ENCODE measurements at places on chromosomes 5 and 9. TPM values are rescaled to one million over a fixed set of nuclear protein-coding genes. Genes with fewer than 3 reads are reported as not detected.

- H3K4me3 ChIP-seq: no peak overlapping the region
- H3K27me3 ChIP-seq: peaks cover 54% of the 10 kb centered on the region
- no peaks in the 10 kb centered on the region for H3K36me3 ChIP-seq
- H3K27ac ChIP-seq: no peak overlapping the region
These were observed 2.5 kb upstream of the ADRB2 start for GRCh38 chr5:148823871-148824270.

Gene PLK2
- total RNA-seq: 37.4 TPM

DNA sequence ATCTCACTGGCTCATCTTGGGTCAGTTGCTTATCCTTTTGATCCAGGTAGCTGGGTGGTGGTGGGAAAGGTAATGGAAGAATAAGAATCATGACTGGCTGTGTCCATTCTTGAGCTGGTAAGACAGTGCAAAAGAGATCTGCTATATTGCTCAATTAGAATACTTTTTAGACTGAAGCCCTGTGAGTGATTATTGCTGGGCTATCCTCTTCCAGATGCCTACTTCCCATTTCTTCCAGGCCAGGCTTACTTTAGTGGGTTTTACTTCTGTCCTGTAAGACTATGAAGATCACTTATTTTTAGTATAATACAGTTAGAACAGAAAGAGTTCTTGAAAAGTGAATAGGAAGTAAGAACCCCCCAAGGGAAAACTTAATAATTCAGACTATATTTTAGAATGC lies 7.2 kb downstream of the MARCHF6 start:
- H3K27me3 ChIP-seq: no peaks in the 10 kb centered on the region
- H3K36me3 ChIP-seq: peaks cover 9% of the 10 kb centered on the region
- no peak overlapping the region for H3K4me3 ChIP-seq
- no peak for DNase-seq
- H3K4me1 ChIP-seq: peaks cover 49% of the 10 kb centered on the region

GRCh38 chr5:38940230-38940858 lies 94.5 kb downstream of the OSMR start:
- H3K4me3 ChIP-seq: no peak overlapping the region
- H3K27ac ChIP-seq: no peak overlapping the region
- no peaks in the 10 kb centered on the region for H3K4me1 ChIP-seq
- no peaks in the 10 kb centered on the region for H3K27me3 ChIP-seq
- H3K36me3 ChIP-seq: peaks cover 17% of the 10 kb centered on the region
- DNase-seq: no peak

Gene ZFP62
- 28.4 TPM for total RNA-seq

DNA sequence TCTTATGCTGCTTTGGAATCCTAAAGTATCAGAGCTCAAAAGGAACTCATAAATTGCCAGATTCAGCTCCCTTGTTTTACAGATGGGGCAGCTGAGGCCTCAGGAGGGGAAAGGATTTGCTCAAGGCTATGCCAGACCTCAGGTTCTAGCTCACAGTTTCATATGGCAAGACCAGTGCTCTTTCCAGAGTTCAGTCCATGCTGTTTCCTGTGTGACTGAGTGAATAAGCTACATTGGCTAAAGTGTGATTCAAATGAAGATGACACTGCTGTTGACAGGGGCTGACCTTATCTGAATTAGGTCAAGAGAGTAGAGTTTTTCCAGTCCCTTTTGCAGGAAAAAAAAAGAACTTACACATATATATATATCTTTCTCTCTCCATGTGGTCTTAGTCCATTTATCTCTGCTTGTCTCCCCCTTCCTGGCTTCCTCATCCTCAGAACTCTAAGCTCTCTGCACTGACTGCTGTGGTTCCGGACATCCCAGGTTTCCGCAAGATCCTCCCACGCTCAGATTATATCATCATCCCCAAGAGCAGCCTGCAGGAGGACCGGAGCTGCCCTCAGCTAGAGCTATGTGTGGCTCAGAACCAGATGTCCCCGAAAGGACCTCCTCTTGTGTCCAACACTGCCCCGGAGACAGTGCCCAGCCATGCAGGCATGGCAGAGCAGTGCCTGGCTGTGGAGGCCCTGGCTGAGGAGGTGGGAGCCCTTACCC lies 9.3 kb downstream of the HMGXB3 start:
- H3K27ac ChIP-seq: no peak overlapping the region
- H3K36me3 ChIP-seq: peaks cover 70% of the 10 kb centered on the region
- H3K4me3 ChIP-seq: no peak overlapping the region
- H3K4me1 ChIP-seq: peaks cover 36% of the 10 kb centered on the region
- no peak for DNase-seq
- H3K27me3 ChIP-seq: no peaks in the 10 kb centered on the region

DNA sequence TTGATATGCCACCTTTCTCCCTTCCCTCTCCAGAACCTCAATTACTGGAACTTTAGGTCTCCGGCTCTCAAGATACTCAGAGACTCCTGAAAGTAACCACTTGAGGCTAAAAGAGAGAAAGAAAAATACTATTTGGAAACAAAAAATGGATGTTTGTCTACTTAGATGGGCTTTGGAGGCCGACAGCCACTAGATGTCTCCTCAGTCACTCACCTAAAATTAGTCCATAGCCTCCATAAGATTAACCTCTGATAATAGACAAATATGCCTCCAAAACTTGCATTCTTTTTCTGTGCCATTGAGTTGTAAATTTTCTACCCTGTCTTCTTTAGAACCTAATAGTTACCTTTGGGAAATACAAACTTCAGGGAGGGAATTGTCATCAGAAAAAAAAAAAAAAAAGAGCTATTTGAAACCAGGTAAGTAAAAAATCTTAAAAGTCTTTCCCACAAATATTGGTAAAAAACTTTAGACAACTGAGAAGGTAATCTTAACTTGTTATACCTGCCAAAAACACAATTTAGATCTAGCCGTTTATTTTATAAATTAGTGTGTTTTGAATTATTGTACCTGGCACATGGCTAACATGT lies 11.2 kb upstream of the PCDH1 start:
- DNase-seq: no peak
- H3K27ac ChIP-seq: no peak overlapping the region
- H3K36me3 ChIP-seq: no peaks in the 10 kb centered on the region
- H3K4me1 ChIP-seq: no peaks in the 10 kb centered on the region
- H3K4me3 ChIP-seq: no peak overlapping the region

GRCh38 chr5:25754895-25755294 lies 1110.1 kb upstream of the CDH10 start:
- H3K36me3 ChIP-seq: no peaks in the 10 kb centered on the region
- no peaks in the 10 kb centered on the region for H3K27me3 ChIP-seq
- no peaks in the 10 kb centered on the region for H3K4me1 ChIP-seq
- H3K4me3 ChIP-seq: no peak overlapping the region
- DNase-seq: no peak

GRCh38 chr9:27384262-27385014 lies 87.5 kb upstream of the EQTN start:
- no peaks in the 10 kb centered on the region for H3K36me3 ChIP-seq
- no peak overlapping the region for H3K4me3 ChIP-seq
- H3K27ac ChIP-seq: no peak overlapping the region
- H3K27me3 ChIP-seq: peaks cover 18% of the 10 kb centered on the region
- DNase-seq: no peak
- peaks cover 13% of the 10 kb centered on the region for H3K4me1 ChIP-seq

Gene HAVCR2
- 128 TPM for total RNA-seq

- no peak for DNase-seq
- H3K27ac ChIP-seq: no peak overlapping the region
- H3K36me3 ChIP-seq: no peaks in the 10 kb centered on the region
- peaks cover 13% of the 10 kb centered on the region for H3K27me3 ChIP-seq
These were observed 56.8 kb downstream of the DRD1 start for GRCh38 chr5:175387144-175387543.

DNA sequence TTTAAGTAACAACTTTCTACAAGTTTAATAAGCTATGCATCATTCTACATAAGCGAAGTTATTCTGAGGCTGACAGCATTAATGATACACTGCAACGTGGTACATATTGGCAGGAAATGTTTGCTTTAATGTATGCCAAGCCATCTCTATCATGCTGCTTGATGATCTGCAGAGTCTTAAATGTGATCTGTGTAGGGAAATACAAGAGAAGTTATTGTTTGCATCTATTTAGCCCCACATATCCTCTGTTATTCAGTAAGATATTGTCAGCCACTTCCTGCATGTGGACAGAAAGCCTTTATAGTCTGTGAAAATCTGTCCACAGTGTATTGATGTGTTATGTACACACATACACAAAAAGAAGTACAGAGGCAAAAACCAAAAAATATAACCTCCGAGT lies 193.1 kb upstream of the FREM1 start:
- H3K4me3 ChIP-seq: no peak overlapping the region
- peaks cover 23% of the 10 kb centered on the region for H3K27me3 ChIP-seq
- no peak overlapping the region for H3K27ac ChIP-seq
- no peaks in the 10 kb centered on the region for H3K4me1 ChIP-seq

DNA sequence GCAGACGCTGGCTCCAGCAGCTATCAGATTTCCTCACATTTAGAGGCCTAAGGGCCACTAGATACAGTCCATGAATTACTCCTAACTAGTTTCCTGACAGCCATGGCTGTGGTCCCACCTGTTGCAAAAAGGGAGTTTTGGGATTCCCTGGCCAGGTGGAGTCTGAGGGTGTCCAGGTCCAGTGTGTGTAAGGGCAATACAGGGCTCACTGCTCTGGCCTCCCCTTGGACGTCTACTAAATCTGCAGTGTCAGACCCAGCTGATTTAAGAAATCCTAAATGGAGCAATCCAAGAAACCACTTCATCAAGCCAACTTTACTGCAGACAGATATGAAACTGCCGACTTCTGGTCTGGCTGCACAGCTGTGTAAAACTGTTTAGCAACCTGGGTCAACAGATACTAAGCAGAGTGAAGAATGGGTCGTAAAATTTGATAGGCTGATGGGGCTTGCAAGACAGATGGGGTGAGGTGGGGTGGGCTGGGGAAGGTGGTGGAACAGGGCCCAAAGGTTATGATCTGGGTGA lies 116.4 kb downstream of the GADD45G start:
- no peak for DNase-seq
- no peak overlapping the region for H3K4me3 ChIP-seq
- H3K4me1 ChIP-seq: peaks cover 43% of the 10 kb centered on the region
- H3K27me3 ChIP-seq: no peaks in the 10 kb centered on the region

- H3K4me3 ChIP-seq: no peak overlapping the region
- H3K27me3 ChIP-seq: peaks cover 34% of the 10 kb centered on the region
- H3K36me3 ChIP-seq: no peaks in the 10 kb centered on the region
- no peak for DNase-seq
- H3K27ac ChIP-seq: no peak overlapping the region
- no peaks in the 10 kb centered on the region for H3K4me1 ChIP-seq
These were observed 25.0 kb upstream of the PALM2AKAP2 start for GRCh38 chr9:109755040-109755439.

Gene PCDHA10
- not detected for total RNA-seq

DNA sequence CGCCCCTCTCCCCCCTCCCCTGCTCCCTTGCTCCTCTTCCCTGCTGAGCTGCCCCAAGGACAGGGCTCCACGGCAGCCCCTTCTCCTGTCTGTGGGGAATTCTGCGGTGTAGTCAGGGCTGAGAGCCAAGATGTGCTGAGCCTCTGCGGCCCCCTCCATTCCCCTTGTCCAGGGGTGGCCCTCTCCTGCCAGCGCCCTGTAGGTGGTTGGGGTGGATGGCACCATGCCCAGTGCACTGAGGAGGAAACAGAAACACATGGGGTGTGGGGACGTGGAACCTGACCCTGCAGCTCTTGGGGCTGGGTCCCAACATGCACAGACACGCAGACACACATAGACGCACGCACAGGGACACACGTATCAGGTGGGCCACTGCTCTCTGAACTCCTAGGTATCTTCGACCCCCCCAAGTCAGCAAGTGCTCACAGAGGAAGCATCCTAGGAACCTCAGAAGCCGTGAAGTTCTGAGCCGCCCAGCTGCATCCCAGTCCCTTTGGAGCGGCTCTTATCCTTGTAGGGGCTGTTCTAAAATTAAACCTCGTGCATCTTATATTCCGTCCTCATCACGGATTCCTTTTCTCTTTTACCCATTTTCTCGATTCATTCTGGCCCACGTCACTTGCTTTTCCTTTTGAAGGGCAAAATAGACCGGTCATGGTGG lies 64.8 kb downstream of the HMCN2 start:
- H3K4me1 ChIP-seq: no peaks in the 10 kb centered on the region
- H3K27ac ChIP-seq: no peak overlapping the region
- H3K27me3 ChIP-seq: peaks cover 15% of the 10 kb centered on the region
- no peak for DNase-seq

Gene LOX
- total RNA-seq: not detected

DNA sequence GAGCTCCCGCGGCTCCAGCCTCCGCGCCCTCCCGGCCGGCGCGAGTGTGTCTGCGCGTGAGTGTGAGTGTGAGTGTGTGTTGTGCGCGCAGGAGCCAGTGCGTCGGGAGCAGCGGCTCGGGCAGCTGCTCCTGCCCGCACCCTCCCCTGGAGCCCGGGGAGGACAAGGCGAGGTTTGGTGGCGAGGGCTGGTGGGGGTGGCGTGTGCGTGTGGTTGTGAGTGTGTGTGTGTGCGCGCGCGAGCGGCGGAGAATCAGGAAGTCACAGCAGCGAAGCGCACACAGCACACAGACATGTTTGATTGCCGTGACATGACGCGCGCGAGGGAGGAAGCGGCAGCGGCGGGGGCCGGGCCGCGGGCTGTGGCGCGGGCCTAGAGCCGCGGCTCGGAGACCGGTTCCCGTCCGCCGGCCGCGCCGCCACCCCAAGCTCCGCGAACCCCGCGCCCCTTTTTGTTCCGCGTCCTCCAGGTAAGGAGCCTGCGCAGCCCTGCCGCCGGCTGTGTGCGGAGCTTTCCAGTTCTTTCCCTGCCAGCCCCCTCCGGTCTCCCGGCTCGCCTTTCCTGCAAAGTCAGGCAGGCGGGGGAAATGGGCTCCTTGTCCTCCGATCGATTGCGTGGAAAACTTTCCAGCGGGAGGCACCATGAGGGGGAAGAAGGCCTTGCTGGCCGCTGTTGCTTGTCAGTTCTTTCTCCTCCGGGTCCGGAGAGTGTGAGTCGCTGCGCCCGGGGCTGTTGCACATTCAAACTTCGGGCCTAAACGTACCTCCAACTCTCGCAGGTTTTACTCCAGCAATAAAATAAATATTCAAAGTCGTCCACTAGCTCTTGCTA lies 2.4 kb downstream of the SMARCA2 start:
- H3K27me3 ChIP-seq: no peaks in the 10 kb centered on the region
- peaks cover 3% of the 10 kb centered on the region for H3K36me3 ChIP-seq
- peaks cover 64% of the 10 kb centered on the region for H3K4me1 ChIP-seq
- H3K4me3 ChIP-seq: peak overlapping the region; percentile 99

GRCh38 chr9:26833792-26834191 lies 58.8 kb downstream of the CAAP1 start:
- H3K27ac ChIP-seq: no peak overlapping the region
- DNase-seq: no peak
- H3K4me3 ChIP-seq: no peak overlapping the region
- H3K36me3 ChIP-seq: peaks cover 9% of the 10 kb centered on the region
- no peaks in the 10 kb centered on the region for H3K27me3 ChIP-seq

GRCh38 chr5:171582849-171583248 lies 163.4 kb downstream of the FGF18 start:
- DNase-seq: no peak
- H3K27me3 ChIP-seq: no peaks in the 10 kb centered on the region
- H3K36me3 ChIP-seq: no peaks in the 10 kb centered on the region
- no peak overlapping the region for H3K27ac ChIP-seq
- H3K4me3 ChIP-seq: no peak overlapping the region

Measured in activated T-helper 1 cell treated with anti-CD3 and anti-CD28 coated beads, Interleukin-12 subunit alpha, Interleukin-12 subunit beta, Interleukin-2, Interleukin-4 antibody, amounts not matched to agents 30 ng/mL and 10 ng/mL and 1 ng/mL, durations not matched to agents 14 hours and 24 hours and 36 hours (primary cell).